Renal cortex interstitium (tissue), 15 donors: ENCODE measurements at places on chromosomes 1 and 21. TPM values are rescaled to one million over a fixed set of nuclear protein-coding genes. Genes with fewer than 3 reads are reported as not detected.

Gene SPATA45
- 0.41 TPM for polyA plus RNA-seq

Gene MMP23B
- polyA plus RNA-seq: 15.0 TPM

DNA sequence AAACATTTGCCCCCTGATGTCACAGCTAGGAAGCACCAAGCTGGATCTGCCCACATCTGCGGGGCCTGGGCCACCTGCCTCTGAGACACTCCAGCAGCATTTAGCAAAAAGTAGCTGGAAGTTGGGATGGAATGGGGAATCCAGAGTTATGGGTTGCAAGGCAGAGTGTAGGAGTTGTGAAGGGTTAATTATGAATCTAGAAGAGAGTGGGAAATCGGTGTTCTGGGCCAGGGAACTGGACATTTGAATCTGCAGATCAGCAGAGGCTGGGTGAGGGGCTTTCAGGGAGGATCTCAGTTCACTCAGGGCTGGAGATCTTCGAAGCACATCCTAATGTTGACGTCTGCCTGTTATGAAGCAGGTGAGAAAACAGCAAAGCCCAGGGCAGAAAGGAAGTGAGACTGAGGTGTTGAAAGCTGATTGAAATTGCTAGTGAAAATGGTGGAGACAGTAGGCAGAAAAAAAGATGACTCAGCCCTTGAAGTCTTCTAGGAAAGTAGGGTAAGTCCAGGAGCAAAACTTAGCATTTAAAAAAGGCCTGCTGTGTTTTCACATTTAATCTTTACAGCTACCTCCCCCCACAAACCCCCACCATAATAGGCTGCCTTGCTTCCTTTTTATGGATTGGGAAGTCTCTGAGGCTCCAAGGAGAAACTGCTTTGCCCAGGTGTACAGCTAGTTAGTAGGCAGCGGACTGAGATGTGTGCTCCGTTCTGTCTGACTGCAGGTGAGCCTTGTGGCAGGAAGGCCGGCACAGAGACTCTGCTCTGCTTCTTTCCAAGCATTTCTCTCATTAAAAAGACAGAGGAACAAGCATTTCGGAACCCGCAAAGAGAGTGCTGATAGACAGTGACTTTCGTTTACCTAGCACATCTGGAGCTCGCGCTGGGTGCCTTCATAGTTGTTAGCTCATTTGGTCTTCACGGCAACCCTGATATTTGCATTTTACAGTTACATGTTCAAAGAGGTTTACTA, 7.2 kb downstream of the VANGL1 start:
- DNase-seq: no peak

DNA sequence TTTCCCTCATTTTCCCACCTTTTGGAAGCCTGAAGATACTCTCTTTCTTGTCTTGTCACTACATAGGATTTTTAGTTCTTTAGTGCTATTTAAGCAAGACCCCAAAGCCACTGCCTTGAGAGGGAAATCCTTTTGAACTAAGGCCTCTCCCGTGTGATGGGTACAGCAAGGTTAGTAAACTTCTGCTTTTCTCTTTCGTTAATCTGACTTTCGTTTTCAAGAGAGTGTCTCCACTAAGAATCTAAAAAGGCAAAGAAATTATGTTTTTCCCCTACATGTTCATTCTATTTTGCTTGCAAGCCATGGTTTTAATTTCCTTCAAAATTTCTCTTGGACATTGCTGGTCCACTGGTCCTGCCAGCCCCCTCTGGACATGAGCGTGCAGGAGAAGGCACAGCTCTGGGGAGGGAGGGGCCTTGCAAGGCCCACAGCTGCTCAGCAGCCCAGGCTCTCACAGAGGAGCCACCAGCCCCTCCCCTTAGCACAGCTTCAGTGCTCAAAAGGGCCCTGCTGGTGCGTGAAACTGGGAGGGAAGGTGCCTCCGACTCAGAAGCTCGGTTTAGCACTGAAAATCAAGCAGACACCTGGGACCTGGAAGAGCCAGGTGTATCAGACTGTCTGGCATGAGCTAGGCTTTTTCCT, 210.9 kb upstream of the GALNT2 start:
- DNase-seq: no peak

DNA sequence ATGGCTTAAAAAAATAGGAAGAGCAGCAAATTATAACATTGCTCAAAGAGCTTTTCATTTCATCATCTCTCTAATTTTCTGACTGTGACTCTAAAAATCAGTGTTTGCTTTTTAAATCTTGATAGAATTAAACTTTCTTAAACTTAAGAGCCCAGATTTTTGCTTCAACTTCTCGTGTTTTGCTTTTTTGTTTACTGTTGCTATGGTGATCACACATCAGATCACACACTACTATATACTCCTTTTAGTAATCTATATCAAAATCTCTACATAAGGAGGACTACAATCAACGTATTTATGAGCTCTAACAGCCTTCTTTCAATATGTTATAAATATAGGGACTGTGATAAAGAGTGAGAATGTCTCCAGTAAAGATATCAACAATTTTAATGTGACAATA, 537.3 kb downstream of the KCNT2 start:
- DNase-seq: no peak
